Fibroblast of skin of back (primary cell): ENCODE measurements at places on chromosomes 4 and X.

DNA sequence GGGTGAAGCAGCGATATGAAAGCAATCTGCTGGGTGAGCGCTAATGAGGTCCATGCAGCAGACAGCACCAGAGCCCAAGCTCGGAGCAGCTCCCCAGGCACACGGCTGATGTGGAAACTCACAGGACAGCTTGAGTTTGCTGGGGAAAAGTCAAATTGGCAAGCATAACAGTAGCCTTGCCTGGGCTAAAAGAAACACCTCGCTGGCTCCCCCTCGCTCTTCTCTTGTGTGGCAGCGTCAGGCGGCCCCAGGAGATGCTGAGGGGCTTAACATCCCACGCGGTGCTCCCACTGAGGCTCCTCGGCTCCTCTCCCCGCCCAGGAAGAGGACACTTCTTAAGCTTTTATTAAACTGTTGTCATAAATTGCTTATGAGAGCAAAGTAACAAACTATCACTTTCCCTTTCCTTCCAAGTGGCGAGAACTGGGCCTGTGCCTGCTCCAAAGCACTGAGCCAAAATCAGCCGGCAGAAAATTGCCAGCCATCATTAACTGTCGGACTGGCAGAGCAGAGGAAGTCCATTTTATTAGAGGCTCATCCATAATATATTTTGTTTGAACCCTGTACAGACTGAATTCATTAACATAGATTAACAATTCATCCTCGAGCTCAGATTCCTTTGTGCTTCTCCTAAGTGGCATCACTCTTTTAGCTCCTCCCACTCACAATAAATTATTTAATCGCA lies 111.4 kb downstream of the TSPAN5 start:
- peak; percentile 43 for DNase-seq

- peak; percentile 99 for DNase-seq
Measured at GRCh38 chr4:147103403-147103946, 157.8 kb upstream of the TTC29 start.

- DNase-seq, result no peak
Measured at GRCh38 chr4:155339588-155339987, 37.2 kb downstream of the MAP9 start.

- DNase-seq, result no peak
Measured at GRCh38 chr4:153655928-153656327, 28.2 kb upstream of the TLR2 start.

DNA sequence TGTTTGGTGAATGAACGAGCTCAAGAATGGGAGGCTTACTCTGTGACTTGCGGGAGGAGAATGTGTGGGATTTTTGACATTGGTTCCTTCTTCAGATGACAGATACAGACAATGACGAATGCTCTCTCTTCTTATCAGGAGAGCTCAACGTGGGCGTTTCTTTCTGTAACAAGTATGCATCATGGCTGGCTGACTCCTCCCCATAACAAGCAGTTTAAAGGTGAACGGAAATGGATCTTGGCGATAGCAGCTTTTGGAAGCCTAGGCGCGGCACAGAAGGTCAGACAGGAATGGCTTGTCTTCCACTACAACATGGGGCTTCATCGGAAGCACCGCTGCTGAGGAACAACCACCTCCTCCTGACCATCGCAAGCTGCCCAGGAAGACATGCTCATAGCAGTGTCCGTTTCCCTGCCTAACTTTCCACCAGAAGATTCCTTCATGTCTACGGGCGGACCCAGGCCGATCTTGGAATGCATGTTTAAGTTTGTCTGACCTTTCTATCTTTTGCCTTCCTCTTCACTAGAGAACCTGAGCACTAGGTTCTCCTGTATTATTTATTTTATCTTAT lies 18.3 kb upstream of the ACSL1 start:
- no peak for DNase-seq

DNA sequence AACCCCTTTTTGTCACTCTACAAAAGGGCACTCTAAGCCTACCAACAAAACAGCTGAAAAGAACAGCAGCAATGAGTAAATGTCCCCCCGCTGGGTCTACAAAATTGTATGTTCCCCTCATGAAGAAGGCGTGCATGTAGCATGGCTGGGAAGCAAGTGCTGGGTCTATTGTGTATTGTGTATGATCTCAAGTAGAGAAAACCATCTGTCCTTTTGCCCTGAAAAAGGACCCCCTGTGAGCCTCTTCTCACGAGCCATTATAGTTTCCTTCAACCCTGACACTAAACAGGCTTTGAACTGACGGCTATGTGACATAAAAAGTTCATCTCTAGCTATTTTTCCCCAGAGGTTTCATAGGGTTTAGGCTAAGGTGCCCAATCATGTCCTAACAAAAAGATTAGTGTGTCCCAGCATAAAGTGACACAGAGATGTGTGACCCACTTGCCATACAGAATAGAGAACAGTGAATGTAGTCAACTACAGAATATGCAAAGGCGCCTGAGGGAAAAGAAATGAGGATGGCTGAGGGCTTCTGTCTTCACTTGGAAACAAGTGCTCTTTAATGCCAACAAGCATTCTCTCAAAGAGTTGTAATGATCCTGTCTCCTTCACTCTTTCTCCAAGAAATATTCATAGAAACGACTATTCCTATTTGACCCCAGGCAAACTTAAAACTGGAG lies 27.3 kb downstream of the COL25A1 start:
- no peak for DNase-seq

DNA sequence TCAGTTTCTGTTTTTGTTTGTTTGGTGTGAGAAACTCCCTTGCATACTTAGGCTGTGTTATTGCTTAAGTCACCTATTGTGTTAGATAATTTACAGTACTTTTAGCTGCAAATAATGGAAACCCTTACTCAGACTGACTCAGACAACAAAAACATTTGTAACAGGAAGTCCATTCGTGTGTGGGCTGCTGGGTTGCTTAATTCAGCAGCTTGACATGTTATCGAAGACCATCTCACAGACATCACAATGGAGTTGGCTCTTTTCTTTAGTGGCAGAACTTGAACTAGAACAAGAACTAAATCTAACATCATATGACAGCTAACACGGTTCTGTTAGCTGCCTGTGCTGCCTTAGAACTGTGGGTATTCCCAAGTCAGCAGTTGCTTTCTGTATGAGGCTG lies 9.9 kb upstream of the GABRE start:
- peak; percentile 86 for DNase-seq

DNA sequence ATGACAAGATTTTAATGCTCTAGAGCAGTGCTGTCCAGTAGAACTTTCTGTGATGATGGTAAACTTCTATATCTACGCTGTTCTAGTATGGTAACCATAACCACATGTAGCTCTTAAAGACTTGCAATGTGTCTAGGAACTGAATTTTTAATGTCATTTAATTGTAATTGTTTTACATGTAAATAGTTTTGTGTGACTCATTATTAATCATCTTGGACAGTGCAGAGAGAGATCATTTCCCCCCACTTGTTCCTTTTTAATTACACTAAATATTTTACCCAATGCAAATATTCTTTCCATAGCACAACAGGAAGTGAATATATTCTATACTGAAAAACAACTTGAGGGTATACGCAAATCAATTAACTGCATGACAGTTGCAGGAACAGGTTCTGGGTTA lies 5.8 kb downstream of the ATG4A start:
- DNase-seq, result peak; percentile 17

DNA sequence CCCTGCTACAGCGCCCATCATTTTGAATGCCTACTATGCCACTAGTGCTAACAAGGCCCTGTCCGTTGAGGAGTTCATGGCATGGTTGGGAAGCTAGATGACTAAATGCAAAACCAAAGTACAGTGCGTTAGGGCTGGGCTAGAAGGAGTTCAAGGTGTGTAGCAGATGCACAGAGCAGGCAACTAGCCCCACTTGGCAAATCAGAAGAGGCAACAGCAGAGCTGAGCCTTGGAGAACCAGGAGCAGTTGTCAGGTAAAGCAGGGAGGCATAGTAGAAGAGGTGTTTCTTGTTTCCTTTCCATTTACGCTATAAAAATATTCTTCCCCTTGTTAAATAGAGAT lies 146.6 kb upstream of the CPEB2 start:
- DNase-seq, result no peak

DNA sequence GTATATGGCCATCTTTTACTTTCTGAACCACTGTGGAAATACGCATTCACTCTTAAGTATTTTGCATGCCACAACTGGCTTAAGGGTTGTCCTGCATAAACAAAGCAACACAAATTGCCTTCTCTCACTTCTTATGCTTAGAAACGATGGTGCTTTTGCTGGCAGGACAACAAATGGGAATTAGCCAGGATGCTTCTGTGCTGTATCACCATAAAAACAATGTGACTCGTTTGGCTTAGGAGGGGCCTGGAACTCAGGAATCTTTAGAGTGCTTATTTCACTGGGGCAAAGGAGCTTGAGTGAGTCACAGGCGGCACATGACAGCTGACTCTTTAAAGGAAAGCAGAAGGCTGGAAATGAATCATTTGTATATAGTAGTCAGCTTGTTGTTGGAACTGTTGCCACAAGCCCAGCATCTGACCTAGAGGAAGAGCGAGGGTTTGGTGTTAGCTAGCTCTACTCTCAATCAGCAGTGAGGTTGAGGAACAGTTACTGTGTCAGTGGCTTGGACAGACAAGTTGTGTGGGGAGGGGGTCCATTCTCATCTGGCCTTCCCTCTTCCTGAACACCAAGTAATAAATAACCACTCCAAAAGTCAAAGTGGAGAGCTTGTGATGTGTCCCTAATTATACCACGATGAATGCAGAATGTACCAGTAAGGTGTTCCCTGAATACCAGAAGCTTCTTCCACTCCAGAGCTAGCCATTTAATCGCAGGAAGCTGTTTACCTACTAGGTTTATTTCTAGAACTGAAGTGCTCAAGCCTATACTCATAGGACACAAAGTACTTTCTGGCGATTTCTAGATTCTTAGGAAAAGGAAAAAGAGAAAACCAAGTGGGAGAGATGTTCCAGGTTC lies 293.1 kb downstream of the CAMK2D start:
- peak; percentile 100 for DNase-seq

GRCh38 chr4:131974730-131975129 lies 1174.4 kb upstream of the PCDH10 start:
- DNase-seq, result peak; percentile 13

GRCh38 chrX:73213734-73214425 lies 771 bp downstream of the NAP1L2 start:
- DNase-seq, result no peak

- no peak for DNase-seq
Measured at GRCh38 chrX:129744861-129745321, 6.1 kb downstream of the XPNPEP2 start.

- DNase-seq, result peak; percentile 42
Measured at GRCh38 chr4:167031534-167032156, 202.6 kb downstream of the SPOCK3 start.

DNA sequence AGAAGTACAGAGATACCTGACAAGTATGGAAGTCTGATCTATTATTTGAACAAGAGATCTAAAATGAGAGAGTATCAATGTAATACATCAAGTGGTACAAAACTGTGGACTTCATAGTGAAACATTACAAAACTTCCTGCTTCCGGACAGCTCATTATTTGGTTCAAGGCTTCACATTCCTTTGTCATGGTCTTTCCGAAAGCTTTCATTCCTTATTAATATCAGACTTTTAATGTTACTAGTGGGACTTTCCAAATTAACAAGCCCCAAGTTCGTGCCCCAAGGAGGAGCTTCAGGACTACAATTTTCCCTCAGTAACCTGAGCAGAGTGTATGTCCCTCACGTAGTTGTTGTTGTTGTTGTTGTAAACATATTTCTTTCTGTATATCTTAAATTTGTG lies 1.2 kb downstream of the CHIC2 start:
- peak; percentile 65 for DNase-seq

GRCh38 chrX:15525664-15526416 lies 25.2 kb downstream of the BMX start:
- no peak for DNase-seq

DNA sequence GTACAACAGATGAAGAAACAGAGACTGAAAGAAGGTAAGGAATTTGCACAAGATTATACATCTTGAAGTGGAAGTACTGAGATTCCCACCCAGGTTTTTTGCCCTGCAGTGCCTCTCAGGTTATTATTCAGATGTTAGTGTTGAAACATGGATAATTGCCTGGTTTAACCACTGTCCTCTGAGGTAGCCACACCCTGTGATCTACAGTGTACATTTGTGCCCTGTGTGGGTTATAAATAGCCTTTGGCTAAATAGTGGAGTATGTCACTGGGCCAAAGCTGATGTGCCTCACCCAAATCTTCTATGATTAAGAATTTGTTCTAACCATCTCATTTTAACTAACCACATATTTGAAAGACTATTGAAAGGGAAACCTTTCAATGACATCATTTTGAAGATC lies 5.4 kb upstream of the ASB5 start:
- DNase-seq, result peak; percentile 78

GRCh38 chrX:10047631-10048030 lies 80.5 kb downstream of the CLDN34 start:
- DNase-seq, result no peak

GRCh38 chr4:172750910-172751309 lies 417.7 kb upstream of the GALNT7 start:
- DNase-seq, result no peak

DNA sequence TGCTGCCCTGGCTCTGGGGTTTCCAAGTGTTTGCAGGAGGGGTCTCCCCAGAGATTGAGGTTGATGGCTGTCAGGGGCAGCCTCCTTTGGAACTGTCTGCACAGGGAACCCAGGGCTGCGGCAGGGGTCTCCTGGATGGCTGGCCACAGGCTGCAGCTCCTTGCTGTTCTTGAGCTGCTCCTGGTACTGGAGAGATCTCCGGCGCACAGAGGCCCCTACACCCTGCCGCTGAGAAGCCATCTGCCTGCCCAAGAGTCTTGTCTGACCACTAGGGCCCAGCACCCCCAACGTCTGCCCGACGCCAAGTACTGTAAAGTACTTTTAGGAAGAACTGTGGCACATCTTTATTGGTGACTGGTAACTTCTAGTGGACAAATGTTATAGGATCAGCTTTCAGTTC lies 13.5 kb downstream of the STIM2 start:
- no peak for DNase-seq

GRCh38 chr4:1713003-1713851 lies 1.1 kb upstream of the SLBP start:
- DNase-seq, result no peak

- no peak for DNase-seq
Measured at GRCh38 chrX:154441564-154441963, 2.4 kb upstream of the FAM50A start.

DNA sequence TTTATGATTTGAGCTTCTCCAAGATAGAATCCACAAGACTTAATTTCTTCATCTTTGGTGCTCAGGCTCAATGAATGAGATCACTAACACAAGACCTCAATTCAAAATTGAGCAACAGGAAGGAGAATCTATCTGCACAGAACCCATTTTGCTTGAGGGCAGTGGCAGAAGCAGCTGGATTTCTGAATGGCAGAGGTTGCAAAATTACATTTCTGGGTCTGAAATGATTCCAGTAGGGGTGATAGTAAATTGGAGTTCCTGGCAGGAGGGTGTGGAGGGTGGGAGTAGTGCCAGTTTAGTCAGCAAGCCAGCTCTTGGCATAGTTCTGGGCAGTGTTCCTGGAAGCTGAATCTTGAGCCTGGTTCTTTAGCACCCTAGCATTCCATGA lies 281.1 kb downstream of the SLC7A11 start:
- DNase-seq, result no peak

DNA sequence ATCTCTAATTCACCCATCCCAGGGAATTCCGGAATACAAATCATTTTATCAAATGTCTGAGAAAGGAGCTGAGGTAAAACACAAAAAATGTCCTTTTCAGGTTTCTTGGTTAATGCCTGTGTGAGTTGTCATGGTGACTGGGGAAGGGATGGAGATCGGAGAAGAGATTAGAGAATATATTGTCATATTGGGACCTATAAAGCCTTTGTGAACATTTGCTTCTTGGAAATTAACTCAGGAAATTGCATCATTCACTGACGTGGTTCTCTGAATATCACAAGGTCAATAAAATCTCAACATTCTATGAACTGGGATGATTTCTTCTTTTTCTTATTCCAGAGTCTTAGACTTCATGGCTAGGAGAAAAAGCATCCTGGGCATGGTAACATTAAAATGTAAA lies 174.8 kb upstream of the GLRA2 start:
- peak; percentile 53 for DNase-seq
